DMS 273 treated with DMSO at 0.1 percent for 48 hours (cell line): ENCODE measurements at places on chromosomes 6 and 20.

DNA sequence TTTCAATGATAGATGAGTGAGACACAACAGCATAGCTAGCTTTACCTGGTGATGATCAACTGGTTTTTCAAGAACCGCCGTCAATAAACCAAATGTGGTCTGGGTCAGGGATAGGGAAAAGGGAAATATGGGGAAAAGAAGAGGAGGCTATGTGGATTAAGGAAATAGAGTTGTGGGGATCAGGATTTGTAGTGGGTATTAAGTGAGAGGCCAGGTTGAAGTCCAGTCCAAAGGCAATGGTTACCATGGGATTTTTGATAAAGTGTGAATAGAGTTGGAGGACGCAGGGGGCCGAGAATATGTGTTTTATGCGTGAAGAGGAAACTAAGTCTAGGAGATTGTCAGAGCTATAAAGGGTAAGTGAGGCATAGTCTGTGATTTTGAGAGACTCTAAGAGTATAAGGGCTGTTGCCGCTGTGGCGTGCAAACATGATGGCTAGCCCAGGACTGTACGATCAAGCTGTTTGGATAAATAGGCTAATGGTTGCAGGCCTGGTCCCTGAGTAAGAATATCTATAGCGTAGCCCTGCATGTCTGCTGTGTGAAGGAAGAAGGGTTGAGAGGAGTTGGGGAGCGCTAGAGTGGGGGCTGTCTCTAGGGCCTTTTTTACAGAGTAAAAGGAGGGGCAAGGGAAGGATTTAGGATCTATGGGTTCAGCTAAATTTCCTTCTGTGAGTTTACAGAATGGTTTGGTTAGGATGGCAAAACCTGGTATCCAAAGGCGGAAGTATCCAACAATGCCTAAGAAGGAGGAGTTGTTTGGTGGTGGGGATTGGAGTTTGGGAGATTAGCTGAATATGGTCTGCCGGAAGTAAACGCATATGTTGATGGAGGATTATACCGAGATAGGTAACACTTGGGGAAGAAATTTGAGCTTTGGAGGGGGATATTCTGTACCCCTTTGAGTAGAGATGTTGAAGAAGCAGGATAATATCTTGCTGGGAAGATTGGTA lies 749.7 kb upstream of the ADGRB3 start:
- DNase-seq, result no peak

DNA sequence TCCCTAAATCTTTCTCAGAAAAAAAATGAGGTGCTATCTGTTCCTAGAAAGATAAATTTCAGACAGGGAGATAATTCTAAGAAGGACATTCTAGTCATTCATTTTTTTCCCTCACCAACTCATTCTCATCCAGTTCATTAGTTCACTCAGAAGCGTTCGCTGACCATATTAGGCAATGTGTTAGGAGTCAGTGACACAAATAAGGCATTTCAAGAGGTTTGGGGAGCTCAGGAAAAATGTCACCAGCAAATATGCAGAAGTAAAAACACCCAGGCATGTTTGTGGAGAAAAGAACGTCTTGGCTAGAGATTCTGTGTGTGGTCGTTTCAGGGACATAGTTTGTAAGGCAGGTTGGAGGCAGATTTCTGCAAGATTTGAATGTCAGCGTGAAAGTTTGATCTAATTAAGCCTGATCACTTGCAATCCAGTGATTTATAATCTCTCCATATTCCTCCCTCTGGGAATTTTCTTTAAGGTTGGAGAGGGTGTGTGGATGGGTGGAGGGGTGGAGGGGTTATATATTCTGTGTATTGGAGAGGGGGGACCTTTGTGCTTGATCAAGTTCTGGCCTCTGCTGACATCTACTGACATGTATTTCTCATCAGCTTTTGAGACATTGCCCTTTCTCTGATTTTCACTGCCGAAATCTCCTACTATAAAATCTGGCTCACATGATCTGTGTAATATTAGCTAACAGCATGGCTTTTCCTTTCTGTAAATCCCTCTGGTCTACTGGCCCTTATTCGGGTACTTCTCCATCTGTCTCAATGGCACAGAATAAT lies 3.6 kb downstream of the MYCT1 start:
- no peak for DNase-seq

DNA sequence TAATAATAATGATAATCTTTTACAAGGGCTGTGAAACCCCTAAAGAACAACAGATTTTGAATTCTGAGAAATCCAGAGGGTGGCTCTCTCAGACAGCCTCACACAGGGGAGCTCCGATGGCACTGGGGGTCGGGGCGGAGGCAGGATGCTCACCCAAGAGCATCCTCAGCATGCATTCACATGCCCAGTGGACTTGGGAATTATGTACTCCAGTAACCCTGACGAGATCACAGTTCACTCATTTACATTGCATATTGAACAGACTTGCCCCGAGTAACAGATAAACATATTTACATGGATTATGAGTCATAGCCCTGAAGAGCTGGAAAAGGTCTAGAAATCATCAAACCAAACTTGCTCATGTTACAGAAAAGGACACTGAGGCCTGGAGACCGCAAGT lies 482.7 kb upstream of the JARID2 start:
- DNase-seq, result no peak

DNA sequence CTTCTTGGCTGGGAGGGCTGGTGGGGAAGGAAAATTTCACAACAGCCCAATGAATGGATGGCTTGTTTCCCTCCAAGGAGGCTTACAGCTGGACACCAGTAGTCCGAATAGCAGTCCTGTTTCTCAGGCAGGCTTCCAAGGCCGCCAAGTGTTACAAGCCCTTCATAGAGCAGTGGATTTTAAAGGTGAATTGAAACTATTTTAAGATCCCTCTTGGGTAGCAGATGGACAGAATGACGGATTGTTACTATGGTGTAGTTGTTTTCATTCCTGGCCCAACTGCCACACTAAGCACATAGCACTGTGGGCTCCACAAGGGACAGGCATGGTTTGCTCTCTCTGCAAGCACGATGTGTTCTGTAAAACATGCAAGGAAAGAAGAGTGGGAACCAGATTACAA lies 203.3 kb upstream of the TAB2 start:
- DNase-seq, result peak; percentile 18

DNA sequence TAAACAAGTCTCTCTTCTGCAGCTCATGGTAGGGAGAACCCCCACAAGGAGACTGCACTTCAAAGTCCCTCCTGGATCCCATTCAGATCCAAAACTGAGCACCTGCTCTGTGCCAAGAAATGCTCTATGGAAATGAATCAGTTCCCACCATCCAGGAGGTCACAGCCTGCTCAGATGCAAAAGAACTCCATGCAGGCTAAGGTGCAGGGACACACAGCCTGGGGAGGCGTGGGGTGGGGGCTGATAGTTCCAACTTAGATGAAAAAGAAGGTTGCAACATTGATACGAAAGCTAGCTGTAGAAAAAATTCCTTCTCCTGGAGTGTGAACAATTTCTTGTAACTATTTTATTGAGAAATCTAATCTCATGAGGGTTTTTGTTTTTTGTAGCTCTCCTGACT lies 111.0 kb upstream of the TMEM170B start:
- no peak for DNase-seq

DNA sequence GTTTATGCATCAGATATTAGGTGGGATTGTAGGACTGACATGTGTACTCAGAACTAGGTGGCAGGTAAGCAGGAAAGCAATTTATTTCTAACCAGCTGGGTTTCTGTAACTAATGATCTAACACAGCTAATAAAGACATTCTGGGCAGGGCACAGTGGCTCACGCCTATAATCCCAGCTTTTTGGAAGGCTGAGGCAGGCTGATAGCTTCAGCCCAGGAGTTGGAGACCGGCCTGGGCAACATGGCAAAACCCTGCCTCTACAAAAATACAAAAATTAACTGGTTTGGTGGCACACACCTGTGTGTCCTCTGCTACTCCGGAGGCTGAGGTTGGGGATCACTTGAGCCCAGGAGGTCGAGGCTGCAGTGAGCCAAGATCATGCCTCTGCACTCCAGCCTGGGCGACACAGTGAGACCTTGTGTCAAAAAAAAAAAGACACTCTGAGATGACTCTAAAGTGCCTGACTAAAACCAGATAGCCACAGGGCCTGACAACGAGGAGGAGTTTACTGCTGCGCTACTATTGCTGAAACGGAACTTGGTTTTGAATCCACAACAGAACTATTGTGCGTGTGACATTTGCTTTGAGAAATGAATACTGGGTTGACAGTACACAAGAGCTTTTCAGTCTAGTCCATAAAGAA lies 29.2 kb upstream of the CEP85L start:
- no peak for DNase-seq

DNA sequence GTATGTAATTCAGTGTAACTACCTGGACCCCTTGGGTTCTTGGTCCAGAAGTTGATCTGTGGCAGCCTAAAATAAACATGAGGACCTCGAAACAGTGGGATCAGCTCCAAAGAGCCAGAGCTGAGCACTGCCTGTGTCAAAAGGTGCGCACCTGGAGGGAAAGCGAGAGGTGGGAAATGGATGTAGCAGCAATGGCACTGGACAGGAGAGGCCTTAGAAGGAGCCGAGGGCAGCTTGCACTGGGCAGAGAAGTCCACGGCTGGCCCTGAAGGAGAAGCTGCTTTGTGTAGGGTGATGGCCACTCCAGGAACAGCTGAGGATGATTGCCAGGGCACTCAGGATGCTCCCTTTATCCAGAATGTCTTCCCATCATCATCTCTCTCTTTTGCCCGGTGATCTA lies 213.9 kb upstream of the SNX9 start:
- no peak for DNase-seq

GRCh38 chr20:8152183-8152582 lies 20.1 kb downstream of the PLCB1 start:
- no peak for DNase-seq
